ENCODE measurements at places on chromosomes 16 and 17.

DNA sequence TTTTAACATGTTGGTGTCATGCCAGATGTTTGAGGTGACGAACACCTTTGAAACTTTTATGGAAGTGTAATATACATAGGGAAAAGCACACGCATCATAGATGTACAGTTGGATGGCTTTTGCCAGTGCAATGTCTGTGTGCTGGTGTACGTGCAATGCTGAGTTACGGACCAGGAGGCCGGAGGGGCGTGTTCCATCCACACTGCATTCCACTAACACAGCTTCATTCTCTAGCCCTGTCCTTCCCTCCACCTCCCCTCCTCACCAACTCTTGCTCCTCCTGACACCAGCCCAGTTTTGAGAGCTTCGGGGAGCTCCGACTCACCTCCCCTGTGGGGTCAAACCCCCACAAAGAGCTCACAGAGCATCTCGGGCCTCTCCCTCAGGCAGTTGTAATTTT, 358.8 kb downstream of the C16orf95 start:
- DNase-seq: no peak

DNA sequence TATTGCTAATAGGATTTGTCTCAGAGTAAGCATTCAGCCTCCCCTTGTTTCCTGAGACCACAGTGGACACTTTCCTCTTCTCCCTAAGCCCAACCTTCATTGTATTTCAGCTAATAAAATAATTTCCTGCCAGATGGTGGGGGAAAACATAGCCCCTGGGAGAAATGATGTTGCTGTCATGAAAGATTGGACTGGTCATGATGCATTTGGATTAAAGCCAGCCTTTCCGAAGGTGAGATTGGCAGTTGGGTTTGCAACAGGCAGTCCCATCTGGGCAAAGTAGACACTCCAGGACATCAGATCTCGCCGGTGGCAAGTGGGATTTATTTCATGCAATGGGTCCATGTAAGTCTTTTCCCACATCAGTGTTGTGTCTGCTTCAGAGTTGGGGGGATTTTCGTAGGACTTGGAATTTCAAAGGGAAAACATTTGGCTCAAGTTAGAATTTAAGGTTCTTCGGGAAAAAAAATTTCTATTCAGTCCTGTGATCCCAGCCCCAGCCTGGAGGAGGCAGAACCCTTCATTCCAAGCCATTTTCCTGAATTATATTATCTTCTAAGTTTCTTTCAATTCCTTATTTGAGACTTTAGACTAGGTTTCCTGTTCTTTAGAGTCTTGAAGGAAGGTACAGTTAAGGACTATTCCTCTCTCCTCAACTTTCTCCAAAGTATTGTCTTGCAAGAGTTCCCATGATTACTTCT, 391.7 kb downstream of the XYLT1 start:
- no peak for DNase-seq

DNA sequence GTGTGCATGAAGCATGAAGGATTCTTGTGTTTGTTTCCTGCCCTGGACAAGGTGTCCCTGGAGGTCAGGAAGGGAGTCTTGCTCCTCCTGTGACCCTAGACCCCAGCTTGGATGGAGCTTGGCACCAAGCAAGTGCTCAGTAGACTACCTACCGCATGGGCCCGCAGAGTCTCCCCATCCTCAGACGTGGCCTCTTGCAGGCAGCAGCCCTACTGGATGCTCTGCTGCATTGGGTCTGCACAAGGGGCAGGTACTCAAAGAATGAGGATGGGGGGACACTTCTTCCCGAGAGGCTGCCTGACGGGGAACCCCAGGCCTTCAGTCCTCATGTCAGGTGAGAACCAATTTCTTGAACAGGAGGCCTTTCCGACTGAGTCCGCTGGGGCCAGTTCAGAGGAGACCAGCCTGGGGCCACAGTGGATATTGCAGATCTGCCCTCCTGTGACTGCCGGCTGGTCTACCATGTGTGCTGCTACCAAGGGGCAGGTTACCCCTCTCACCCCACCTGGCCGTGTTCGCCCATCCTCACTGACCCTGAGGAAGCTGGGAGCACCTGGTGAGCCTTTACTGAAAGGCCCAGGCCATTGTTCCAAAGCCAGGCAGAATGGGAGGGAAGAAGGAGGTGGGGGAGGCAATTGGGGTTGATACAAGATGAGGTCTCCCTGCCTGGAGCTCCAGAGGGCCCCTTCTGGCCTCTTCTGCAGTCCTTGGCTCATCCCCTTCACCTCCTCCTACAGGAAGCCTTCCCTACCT, 206.3 kb downstream of the RAB11FIP4 start:
- DNase-seq: no peak

DNA sequence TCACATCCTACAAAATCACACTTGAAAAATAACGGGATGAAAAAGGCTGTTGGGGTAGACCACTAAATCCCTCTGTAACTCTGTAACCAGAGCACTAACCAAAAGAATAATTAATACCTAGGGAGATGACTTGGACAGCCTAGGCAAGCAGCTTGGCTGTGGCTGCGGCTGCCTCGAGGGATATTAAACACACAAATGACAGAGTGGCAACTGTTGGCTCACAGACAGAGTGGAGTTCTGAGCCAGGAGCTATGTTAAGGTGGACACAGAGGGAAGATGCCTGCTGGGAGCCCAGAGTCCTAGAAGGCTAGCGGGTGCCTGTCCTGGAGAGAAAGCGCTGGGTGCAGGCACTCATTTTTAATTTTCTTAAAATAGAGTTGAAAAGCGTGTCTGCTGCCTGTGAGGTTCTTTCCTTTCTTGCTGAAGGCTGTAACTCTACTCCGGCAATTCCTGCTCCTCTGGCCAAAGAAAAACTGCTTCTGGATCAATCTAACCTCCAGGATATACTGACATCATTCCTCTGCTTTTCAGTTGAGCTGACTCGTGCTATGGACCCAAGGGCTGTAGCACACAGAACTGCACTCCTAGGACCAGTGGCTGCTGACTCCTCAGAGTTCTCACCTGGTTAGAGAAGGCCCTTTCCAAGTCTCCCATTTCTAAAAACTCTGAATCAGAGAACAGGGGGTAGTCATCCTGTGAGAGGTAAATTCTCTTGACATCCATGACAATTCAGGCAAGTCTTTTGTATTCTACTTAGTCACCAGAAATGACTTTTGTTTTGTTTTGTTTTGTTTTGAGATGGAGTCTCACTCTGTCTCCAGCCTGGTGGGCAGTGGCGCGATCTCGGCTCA, 147.9 kb downstream of the STX8 start:
- no peak for DNase-seq

DNA sequence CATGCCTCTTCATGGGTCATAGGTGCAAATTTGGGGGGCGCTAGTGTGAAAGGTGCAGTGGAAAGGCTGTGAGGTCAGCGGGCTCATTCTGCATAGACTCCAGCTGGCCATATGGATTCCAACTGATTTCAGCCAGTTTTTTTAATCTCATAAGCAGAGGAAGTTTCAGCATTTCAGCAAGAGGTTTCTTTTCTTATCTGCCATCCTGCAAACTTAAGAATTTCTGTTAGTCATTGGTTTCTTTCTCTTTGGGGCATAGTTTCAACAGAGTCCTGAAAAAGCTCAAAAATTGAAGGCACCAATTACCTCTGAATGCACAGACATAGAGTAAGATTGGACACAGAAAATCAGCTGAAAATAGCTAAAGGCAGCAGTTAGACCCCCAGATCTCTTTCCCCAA, 16.2 kb upstream of the ALOX15 start:
- no peak for DNase-seq

DNA sequence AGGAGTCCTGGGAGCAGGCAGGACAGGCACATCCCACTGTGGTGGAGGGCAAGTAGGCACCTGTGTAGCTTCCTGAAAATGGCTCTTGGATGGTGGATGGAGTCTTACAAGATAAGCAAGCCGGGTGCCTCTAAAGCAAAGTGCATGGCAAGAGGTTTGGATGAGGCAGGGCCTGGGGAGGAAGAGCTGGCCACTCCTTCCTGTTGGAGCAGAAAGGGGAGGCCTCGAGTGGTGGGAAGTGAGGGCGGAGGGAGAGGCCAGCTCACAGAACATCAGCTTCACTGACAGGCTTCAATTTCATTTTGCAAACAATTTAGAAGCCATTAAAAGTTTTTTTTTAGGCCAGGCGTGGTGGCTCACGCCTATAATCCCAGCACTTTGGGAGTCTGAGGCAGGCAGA, 31.0 kb downstream of the CD300A start:
- DNase-seq: no peak

DNA sequence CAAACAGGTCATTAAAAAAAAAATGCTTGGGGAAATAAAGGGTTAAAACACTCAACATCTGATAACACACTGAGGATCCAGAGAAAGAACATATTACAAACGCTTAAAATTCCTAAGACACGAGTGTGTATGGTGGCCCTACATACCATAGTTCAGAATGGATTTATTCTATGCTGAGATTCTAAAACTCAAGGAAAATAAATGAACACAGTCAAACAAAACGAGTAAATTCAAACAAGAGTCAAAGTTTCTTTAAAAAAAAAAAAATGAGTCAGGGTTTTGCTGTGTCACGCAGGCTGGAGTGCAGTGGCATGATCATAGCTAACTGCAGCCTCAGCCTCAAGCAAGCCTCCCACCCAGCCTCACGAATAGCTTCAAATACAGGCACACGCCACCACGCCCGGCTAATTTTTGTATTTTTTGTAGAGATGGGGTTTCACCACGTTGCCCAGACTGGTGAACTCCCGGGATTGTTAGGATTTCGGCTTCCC, 17.4 kb downstream of the CRK start:
- no peak for DNase-seq

DNA sequence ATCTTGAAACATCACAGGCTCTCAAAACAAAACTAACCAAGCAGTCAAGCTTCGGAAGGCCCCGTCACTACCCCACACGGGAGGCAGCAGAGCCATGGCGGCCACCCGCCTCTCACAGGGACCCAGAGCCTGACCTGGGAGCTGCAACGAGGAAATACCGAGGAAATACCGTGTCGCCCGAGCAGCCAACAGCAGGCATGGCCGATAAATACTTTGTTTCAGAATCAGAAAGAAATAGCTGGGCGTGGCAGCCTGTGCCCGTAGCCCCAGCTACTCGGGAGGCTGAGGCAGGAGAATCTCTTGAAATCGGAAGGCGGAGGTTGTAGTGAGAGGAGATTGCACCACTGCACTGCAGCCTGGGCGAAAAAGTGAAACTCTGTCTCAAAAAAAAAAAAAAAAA, 6.9 kb downstream of the LMF1 start:
- no peak for DNase-seq

DNA sequence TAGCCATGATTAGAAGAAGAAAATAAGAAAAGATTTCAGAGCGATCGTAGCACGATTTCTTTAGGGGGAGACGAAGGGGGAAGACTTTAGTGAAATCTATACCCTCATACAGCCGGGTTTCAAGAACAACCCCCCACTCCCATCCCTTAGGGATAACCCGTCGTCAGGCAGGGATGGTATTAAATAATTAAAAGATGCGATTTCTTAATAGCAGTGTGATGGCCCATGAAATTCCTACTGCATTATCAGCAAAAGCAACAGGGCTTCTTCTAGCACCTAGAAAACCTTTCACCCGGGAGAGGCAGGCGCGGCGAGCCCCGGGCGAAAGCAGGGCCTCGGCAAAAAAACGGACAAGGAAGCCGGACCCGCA, 1.4 kb downstream of the CDH11 start:
- no peak for DNase-seq

DNA sequence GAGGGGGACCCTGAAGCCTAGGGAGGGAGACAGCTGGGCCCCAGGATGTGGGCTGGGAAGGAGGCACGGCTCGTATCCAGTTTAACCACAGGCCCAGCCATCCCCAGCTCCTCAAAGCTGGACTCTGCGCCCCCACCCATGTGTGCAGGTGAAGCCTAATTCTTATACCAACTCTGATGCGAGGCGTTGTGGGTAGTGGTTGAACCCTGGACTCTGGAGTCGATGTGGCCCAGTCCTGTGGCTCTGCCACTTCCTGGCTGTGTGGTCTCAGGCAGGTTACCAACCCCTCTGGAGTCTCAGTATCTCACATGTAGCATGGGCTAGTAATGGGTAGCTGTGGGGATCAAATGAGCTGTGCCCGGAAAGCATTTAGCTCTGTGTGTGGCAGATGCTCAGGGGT, 60.4 kb upstream of the TOB1 start:
- no peak for DNase-seq

DNA sequence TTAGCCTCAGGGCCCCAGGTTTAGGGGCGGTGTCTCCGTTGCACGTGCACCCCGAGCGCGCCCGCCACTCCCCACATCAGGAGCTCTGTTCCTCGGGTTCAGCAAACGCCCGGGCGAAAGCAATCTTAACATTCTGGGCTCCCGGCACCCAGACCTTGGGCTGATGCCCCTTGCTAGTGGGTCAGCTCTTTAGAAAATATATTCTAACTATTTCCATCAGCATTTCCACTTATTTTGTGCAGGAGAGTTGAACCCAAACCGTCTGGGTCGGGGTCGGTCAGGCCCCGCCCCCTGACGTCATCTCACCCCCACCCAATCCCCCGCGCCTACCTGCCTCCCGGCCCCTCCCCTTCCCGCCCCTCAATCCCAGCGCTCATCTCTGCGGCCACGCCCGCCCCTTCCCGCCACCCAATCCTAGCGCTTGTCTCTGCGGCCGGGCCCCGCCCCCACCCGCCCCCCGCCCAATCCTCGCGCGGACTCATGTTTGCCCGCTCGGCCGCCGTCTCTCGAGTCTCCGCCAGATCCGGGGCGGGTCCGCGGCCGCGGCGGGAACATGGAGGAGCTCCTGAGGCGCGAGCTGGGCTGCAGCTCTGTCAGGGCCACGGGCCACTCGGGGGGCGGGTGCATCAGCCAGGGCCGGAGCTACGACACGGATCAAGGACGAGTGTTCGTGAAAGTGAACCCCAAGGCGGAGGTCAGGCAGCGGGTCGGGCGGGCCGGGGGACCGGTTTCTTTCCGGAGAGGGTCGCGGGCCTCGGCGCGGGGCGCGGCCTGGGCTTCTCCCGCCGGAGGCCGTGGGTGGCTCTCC, at the start of gene FN3KRP:
FN3KRP (plus strand) TSS at position 504 of the 808 bp plus-strand sequence; CDS start at position 554, 50 bp downstream.
- peak; percentile 84 for DNase-seq

GRCh38 chr16:75392906-75393305, 40.4 kb downstream of the CFDP1 start:
- no peak for DNase-seq

- DNase-seq: no peak
These were observed 761.3 kb upstream of the KIF2B start for GRCh38 chr17:53061446-53061845.

DNA sequence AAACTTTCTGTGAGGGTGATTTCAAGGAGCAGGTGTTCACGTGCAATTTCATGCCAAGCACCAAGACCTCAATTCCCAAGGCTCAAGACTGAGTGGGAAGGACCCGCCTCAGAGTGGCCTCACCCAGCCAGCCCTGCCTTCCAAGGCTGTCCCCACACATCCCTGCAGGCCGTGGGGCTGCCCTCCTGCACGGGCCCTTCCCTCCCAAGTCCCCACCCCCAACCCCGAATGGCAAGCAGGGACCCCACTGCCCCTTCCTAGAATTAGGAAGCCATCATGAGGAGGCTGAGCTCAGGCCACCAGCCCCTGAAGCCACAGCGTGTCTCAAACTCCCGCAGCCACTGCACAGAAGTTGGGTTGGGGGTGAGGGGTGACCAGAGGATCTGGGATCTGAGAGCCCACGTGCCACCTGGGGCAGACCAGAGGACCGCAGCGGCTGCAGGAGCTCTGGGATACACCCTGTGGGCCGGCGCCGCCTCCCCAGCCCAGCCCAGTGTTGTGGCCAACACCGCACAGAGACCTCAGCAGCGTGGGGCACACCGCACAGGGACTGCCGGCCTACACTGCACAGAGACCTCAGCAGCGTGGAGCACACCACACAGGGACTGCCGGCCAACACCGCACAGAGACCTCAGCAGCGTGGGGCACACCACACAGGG, 20.7 kb downstream of the GNPTG start:
- no peak for DNase-seq

GRCh38 chr16:65414284-65414984, 292.6 kb upstream of the CDH11 start:
- no peak for DNase-seq

- no peak for DNase-seq
These were observed 25.4 kb upstream of the HELZ start for GRCh38 chr17:67270416-67270815.

All from stimulated activated CD8-positive, alpha-beta memory T cell treated with anti-CD3 and anti-CD28 coated beads, Interleukin-4, amount 100 ng/mL, for 4 hours (primary cell).